ENCODE measurements at places on chromosomes 1 and 21.

DNA sequence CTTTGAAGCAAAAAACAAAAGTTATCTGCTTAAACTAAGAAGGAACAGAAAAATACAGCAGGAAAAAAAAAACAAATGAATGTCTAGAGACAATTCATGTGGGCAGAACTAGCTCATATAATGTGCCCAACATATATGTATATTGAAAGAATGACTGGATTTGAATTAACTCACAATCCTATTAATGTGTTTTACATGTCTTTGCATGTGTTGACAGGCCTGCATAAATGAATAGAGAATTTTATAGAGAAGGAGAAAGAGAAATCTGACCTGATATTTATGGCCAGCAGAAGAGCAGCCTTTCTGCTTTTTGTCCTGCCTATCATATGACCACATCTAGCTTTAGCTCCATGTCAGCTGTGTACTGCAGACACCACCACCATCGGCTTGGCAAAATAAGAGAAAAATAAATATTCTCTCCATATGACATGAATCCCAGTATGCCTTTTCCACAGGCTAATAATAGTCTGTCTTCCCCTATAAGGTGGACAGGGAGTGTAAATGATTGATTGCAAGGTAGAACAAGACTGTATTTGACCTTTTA, 171.5 kb upstream of the PALMD start:
- no peak for DNase-seq

DNA sequence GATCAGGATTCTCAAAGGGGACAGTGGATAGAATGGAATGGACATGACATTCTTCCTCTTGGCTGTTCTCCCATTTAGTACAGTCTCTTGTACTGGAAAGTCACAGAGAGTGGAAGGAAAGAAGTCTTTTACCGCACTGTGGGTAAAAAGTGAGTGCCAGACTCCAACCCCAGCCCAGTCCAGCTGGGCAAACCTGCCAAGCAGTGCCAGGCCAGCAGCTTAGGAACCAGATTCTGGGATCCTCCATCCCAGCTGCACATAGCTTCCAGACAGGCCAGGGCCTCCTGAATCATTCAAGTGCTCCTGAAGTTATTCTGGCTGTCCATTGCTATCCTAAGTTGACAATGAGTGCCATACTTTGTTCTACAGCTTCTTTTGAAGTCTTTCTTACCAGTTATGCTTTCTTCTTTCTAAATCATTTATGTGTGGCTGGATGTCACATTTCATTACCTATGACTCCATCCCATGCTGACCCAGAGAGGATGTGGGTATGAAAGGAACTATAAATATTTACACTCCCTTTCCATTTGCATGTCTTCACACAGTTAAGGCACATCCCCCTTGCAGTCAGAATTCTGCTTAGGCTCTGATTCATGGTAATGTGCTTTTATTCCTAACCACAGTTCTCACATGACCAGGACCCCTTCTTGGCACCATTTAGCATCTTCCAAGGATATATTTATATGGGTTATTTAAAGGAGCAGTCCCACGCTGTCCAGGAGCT, 88.9 kb downstream of the AK5 start:
- no peak for DNase-seq

GRCh38 chr1:35223084-35223630, 30.2 kb upstream of the SFPQ start:
- no peak for DNase-seq

GRCh38 chr1:70134148-70134547, 71.2 kb downstream of the LRRC40 start:
- no peak for DNase-seq

DNA sequence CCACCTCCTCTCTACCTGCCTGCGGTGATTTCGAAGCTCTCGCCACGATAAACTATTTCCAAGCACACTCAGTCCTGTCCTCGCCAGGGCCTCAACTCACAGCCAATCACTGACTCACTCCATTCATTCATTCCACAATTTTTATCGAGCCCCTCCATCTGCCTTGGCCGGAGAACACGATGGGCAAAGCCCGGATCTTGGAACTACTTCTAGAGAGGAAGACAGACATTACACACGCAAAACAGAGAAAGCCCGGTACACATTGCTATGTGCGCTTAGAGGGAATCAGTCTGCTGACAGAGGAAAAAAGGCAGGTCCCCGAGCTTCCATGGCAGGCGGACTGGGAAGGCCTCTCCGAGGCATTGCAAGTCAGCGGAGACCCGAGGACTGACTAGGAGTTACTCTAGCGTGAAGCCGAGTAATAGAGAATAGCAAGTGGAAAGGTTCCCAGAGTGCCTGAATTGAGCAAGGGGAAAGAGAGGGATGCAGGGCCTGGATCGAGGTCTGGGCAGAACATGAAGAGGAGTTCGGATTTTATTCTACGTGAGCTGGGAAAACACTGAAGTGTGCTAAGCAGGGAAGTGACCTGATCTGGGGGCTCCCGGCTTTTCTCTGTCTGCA, 54.2 kb upstream of the DNAJC6 start:
- no peak for DNase-seq

DNA sequence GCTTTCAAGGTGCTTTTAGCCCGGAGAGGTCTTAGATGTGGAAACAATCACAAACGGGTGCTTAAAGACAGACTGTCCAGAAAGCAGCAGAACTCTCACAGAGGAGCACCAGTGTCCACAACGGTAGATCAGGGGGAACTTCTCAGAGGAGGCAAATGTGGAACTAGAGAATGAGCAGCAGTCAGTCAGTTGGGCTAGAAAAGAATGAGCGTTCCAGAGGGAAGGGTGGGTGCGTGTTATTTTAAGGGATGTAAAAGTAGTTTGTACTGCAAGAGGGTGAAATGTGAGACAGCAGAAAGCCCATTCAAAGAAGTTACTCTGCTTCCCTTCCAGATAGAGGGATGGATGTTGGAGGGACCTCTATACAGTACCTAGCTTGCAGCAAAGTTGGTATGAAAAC, 30.9 kb downstream of the RGS5 start:
- DNase-seq: no peak

DNA sequence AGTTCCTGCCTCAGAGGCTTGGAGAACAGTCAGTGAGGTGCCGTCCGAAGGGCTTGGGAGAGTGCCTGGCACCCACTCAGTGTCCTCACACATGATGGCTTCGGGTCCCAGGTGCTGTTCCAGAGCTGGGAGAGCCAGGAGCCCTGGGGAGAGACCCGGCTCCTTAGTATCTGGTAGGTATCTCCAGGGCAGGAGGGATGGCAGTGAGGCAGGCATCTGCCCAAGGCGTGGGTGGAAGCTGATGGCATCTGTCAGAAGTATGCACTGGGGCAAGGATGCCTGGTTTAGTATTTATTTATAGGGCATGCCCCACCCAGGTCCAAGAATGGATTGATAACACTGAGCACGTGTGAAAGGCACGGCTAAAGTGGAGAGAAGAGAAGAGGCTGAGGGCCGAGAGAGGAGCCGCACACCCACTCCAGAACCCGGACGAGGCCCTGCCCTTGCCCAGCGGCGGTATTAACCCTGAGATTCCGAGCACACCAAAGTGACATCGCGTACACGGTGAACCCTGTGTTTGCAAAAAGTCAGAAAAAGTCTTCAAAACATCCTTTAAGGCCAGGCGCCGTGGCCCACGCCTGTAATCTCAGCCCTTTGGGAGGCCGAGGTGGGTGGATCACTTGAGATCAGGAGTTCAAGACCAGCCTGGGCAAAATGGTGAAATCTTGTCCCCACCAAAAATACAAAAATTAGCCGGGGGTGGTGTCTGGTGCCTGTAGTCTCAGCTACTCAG, 2.4 kb downstream of the TP73 start:
- no peak for DNase-seq

GRCh38 chr1:212242985-212243308, 42.3 kb upstream of the PPP2R5A start:
- no peak for DNase-seq

DNA sequence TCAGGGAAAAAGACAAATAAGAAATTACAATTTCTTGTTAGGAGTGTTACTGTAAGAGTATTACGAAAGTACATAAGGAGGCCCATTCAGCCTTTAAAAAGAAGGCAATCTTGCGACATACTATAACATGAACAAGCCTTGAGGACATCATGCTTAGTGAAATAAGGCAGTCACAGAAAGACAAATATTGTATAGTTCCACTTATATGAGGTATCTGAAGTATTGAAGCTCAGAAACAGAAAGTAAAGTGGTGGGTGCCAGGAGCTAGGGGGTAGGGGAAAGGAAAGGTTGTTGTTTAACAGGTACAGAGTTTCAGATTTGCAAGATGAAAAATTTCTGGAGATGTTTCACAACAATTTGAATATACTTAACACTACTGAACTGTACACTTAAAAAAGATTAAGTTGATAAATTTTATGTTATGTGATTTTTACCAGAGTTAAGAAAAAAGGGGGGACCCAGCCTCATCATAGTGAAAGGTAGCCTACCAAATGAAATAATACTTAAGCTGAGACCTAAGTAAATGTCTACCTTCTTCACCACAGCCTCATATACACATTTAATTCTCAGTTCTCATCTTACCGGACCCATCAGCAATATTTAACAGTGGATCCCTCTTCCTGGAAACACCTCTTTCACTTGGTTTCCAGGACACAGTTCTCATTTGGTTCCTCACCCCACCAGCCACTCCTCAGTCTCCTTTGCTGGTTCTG, 19.5 kb downstream of the USP24 start:
- DNase-seq: no peak

DNA sequence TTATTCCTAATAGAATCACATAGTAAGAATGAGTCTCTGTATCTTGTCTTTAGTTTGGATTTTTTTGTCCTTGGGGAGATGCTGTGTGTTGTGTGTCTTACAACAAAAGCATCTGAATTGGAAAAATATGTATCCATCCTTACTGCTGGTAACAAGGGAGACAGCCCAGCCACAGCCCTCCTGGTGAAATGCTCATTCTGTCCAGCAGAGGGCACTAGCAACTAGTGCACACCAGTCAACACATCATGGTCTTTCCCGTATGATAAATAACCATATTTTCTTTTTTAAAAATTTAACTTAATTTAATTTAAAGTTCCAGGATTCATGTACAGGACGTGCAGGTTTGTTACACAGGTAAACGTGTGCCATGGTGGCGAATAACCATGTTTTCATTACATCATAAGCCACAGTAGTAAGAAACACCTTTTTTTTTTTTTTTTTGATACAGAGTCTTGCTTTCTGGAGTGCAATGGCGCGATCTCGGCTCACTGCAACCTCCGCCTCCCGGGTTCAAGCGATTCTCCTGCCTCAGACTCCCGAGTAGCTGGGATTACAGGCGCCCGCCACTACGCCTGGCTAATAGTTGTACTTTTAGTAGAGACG, 245.1 kb downstream of the PTBP2 start:
- peak; percentile 67 for DNase-seq

DNA sequence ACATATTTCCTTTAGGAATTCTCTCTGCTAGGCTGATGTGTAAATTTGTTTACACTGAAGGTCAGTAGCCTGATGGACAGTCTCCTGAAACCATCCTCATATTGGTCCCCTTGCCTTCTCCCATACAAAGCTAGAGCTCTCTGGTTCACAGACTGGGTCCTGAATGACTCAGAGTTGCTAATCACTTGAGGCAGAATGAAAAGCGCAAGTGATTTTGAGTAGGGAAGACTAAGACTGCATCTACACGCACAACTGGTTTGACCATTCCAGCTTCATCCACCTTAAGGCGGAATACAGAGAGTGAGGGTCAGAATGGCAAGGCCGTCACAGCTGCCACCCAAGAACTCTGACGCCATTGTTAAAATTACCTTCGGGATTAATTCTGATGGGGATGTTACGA, 70.2 kb upstream of the KIF26B start:
- no peak for DNase-seq

DNA sequence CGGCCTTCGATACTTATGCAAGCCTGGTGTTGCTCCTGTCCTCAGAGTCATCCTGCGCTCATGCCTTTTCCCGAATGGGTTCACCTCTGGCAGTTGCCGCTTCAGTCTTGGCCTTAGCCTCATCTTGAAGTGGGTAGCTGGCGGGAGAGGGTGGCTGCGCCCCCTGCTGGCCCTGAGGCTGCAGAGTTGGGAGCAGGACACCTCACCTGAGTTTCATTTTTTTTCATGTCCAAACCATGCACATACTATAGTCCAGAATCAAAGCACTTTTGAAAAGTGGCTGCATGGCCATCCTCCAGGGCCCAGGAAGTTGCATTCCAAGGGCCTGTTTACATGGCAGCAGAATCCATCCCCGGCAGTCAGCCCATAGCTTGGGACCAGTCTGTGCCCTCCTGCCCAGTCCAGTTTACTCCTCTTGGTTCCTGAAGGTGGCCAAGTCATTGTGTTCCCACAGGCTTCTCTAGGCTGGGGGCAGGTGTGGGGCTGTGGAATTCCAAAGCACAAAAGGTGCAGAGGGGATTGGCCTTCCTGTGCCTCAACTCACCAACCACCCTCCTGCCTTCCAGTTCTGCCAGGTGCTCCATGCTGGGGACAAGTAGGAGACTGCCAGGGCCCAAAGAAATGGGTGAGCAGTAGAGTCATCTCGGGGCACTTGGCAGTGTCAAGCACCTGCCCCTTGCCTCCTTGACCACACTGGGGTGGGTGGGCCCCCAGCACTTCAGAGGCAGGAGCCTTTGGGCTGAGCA, 44.0 kb downstream of the YARS1 start:
- DNase-seq: peak; percentile 65

DNA sequence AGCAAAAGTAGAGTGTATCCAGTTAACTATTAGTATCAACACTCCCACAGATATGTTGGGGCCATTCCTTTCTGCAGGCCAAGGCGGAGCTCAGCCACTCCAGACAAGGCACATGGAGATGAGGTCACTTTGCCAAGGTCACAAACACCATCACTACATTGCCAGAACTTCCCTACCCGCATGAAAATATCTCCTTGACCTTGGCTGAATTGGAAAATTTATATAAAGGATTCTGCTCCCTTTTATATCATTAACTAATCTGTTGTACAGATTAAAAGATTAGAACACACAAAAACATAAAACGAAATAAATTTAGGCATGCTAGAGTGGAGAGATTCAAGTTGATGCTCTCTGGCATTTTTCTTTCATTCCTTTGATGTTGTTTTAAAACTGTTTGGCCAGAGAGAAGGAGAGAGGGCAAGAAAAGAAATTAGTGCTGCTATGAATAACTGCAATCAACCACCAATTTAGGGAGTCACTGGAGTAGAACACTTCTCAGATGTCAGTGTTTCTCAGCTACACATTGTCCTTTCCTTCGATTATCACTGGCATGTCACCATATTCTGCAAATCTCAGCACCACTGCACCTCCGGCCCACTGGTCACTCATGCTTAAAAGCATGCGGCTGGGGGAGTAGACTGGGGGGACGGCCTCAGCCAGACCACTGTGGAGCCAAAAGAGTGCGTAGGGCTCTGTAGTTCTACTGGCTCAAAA, 78.7 kb upstream of the ATP1B1 start:
- no peak for DNase-seq

DNA sequence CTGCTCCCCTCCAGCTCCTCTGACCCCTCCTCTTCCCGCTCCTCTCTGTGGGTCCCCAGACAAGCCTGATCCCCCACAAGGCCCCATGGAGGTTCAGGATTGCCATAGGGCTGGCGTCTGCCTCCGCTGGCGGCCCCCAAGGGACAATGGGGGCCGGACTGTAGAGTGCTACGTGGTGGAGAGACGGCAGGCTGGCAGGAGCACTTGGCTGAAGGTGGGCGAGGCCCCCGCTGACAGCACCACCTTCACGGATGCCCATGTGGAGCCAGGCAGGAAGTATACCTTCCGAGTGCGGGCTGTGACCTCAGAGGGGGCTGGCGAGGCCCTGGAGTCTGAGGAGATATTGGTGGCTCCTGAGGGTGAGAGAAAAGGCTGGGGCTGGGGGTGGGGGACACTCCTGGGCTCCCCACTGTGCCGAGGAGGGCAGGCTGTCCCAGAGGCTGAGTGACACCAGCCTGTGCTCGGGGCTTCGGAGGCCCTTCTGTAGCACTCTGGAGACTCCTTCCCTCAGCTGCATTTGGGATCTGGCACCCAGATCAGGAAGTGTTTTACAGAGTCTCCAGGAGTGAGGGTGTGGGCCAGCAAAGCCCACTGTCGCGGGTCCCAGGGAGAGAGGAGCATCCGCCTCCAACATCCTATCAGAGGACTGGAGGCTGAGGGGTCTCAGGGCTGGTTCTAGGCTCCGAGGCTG, 25.9 kb downstream of the IGFN1 start:
- DNase-seq: no peak

Data from neuronal stem cell (in vitro differentiated cells).